ENCODE measurements at places on chromosomes 6 and 20. TPM values are rescaled to one million over a fixed set of nuclear protein-coding genes. Genes with fewer than 3 reads are reported as not detected.

GRCh38 chr6:73579389-73579788 is 58.6 kb upstream of the EEF1A1 start:
- DNase-seq: no peak

DNA sequence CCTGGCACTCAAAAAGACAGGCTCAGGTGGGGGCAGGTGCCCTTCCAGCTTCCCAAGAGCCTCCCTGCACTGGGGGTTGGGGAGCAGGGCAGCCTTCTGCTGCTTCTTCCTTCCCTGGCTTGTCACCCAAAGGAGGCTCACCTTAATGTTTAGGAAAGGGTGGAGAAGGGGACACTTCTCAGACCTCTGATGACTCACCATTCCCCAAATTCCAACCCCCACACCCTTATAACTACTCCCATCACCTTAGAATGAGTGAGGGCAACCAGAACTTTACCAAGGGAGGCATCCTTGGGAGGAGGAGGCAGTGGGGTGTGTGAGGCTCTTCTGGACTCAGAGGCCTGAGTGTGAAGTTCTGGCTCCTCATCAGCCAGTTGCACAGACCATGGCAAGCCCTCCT is 15.2 kb upstream of the FOXP4 start:
- DNase-seq: no peak

The HM13 gene
- total RNA-seq: 51.9 TPM

The HRH3 gene
- total RNA-seq: not detected

The SPEF1 gene
- not detected for total RNA-seq

- DNase-seq: no peak
These were observed 48.1 kb downstream of the SYNJ2 start for GRCh38 chr6:158029668-158030230.

DNA sequence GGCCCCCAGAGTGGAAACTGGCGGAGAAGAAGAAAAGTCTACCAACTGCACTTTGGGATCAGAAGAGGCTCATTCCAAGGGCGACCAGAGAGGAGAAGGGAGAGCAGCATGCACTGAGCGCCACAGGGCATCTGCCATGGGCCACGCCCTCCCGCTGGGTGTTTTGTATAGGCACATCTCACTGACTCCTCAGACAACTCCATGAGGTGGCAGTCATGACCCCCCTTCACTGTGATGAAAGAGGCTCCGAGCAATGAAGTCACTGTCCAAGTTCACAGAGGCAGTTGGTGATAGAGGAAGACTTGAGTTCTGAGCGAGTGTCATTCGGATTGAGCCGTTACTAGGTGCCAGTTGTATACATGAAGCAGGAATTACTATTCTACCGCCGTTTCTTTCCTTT is 15.4 kb downstream of the BPIFB1 start:
- no peak for DNase-seq

The GPX5 gene
- not detected for total RNA-seq

The MYO6 gene
- 38.0 TPM for total RNA-seq

GRCh38 chr6:127173156-127173940 is 54.9 kb downstream of the RSPO3 start:
- no peak for DNase-seq

- no peak for DNase-seq
These were observed 221.4 kb downstream of the CDKAL1 start for GRCh38 chr6:20755631-20756030.

DNA sequence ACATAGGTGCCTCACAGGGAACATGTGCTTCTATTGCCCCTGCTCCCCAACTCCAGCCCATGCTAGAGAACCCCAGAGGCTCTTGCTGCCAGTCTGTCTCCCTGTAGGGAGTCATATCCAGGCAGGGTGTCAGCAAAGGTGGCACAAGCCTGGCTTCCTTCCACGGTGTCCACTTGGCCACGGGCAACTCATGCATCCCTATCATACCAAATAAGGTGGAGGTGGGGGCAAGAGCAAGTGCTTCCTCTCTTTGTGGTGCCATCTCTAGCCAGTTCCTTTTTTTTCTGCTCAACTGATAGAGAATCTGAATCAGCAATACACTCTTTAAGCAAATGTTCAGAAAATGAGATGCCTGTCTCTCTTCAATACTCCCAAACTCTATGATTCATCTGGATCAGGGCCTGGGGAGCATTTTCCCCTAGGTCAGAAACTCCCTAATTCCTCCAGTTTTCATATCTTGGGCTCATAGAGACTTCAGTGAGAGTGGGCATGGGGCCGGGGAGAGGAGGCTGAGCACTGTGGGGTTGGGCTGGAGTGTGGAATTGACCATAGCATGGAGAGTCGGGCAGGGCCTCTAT is 105.1 kb upstream of the GPR6 start:
- no peak for DNase-seq

The GSTA2 gene
- not detected for total RNA-seq

DNA sequence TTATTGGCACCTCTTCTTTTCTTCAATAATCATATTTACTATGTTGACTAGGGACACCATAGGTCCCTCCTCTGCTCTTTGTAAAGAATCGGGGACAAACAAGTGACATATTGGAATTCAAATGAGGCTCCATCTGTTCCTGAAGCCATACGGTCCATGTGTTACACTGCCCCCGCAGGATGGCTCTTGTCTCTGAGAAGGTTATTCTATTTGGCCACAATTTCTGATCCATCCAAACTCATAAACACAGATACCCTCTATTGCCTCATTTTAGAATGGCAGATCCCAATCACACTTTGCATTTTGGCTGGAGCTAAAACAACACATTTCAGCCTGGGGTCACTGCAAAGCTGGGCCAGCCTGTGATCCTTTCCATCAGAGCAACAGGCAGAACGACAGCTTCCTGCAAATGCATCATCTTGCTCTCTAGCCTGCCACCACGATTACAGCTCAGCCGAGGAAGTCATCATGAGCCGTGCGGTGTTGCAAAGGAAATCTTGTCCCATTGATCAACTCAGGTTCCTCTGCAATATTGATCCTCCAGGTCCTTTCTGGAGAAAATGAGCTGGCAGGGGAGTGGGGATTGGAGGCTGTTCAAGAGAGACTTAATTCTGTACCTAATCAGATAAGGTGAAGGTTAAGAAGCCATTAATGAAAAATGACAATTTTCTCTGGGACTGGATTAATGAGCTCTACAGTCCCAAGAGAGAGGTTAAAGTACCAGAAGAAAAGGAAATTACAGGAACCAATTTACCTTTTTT is 73.1 kb downstream of the AGPAT4 start:
- DNase-seq: no peak

GRCh38 chr6:167708501-167709094 is 118.1 kb upstream of the AFDN start:
- peak; percentile 56 for DNase-seq

DNA sequence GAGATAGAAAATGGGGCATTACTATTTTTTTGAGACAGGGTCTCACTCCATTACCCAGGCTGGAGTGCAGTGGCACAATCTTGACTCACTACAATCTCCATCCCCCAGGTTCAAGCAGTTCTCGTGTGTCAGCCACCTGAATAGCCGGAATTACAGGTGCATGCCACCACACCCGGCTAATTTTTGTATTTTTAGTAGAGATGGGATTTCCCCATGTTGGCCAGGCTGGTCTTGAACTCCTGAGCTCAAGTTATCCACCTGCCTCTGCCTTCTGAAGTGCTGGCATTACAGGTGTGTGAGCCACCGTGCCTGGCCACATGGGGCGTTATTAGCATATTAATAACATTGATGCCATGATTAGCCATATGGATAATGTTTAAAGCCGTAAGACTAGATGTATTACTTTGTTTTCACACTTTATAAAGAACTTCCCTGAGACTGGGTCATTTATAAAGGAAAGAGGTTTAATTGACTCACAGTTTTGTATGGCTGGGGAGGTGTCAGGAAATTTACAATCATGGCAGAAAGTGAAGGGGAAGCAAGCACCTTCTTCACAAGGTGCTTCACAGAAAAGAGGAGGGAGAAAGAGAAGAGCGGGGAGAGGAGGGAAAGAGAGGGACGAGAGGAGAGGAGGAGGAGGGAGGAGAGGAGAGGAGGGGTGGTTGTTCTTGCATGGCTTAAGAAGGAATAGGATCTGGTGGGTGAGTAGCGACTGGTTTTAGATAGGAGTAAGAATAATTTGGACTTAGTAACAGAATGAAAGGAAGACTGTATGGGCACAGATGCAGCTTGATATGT is 51.9 kb downstream of the MYO6 start:
- no peak for DNase-seq

The BMP7 gene
- 40.5 TPM for total RNA-seq

GRCh38 chr6:169854083-169854725 is 102.8 kb downstream of the ERMARD start:
- DNase-seq: peak; percentile 78

DNA sequence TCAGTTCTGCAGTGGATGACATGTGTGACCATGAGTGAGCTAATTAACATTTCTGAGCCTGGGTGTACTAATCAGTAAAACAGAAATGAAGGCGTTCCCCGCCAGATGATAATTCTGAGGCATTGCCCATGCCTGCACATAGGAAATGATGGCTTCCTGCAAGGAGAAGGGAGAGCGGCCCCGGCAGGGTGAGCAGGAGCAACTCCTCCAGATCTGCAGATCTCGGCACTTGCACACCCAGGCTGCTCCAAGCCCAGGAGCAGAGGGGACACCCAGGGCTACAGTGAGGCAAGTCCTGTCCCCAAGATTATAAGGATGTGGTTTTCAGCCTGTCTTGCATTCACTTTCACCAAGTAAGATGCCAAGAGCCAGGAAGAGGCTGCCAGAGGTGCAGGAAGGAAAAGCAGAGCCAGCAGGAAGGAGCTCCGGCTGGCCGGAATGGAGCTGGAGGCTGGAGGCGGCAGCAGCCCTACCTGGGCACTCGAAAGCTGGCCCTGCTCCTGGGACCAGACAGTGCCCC is 177.5 kb upstream of the CST7 start:
- DNase-seq: peak; percentile 61

GRCh38 chr6:11235062-11235461 is 2.6 kb upstream of the NEDD9 start:
- DNase-seq: no peak

DNA sequence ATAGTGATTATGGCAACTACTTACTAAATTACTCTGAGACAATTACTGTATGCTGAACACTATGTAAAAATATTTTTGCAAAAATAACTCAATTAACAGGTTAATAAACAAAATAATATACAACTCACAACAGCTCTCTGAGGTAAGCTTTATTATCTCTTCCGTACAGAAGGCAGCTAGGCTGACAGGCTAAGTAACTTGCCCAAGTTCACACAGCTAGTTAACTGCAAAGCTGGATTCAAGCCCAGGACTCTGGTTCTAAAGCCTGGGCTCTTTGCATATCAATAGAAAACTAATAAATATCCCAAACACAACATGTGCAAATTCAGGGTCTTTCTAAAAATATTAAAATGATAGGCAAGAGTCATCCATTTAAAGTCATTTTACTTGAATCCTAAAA is 169.5 kb upstream of the BEND3 start:
- no peak for DNase-seq

DNA sequence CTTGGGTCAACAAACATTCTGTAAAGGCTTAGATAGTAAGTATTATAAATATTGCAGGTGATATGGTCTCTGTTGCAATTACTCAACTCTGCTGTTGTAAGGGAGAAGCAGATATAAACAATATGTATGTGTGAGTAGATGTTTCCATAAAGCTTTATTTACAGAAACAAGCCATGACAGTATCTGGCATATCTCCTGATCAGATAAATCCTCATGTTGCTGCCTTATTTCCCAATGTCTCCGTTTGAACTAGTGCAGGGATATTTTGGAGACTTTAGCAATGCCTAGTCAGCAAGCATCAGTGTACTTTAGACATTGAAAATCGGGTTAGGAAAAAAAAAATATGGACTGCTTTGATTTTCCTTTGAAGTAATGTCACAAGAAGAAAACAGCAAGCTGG is 96.1 kb downstream of the LAMA2 start:
- DNase-seq: no peak

DNA sequence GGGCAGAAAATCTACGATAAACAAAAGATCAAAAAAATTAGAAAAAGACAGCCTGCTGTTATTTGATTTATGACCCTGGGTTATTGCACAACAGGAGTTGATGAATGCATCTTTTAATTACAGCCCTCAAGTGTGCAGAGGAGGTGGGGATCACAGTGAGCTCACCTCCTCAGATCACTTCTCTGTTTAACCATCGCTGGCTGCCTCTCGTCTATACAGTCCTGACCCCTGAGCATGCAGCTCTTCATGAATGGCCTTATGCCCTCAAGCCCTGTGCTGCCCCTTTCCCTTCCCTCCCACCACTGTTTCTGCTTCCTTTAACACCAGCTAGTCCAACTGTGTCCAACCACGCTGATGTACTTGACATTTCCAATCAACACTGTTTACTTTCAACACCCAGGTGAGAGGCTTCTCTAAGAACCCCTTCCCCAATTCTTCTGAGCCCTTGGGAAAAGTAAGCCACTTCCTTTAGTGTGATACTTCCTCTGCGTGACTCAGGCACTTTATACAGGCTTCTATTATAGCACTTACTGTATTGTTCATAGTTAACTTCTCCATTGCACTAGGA is 60.6 kb upstream of the RIPOR2 start:
- no peak for DNase-seq

GRCh38 chr20:18901980-18902737 is 88.6 kb downstream of the SCP2D1 start:
- no peak for DNase-seq

The CENPW gene
- total RNA-seq: not detected

GRCh38 chr6:45377043-45377553 is 636 bp downstream of the SUPT3H start:
- DNase-seq: peak; percentile 63

DNA sequence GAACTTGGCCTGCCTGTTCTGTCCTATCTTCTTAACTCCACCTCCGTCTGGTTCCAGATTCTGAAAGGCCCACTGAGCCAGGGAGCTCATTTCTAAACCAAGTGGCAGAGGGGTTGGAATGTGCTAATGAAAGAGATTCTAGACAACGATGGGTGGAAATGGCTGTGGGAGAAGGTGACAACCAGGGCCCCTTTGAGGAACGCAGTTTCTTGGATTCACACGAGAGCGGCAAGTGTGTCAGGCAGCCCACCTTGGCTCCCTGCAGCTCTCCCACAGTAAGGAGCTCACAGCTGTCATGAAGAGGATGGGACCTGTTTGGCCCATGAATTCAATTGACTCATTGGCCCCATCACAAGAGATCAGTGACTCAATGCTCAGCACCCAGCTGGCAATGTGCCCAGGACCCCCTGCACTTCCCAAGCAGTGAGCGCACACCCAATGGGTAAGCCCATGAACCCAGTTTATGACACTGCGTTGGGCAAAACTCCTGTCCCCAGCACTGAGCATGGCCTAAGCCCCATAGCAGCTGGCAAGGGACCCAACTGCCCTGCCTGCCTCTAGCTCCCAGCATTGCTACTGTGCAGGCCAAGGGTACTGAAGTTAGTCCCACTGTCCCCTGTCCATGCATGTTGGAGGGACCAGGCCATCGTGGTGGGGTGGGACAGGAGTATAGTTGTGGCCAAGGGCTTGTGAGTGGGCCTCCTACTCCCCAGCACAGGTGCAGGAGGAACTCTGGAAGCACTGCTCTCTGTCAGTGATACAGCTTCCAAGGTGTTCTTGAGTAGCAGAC is 16.4 kb downstream of the MRPS18A start:
- DNase-seq: no peak
